ENCODE measurements at places on chromosomes 2 and 18.

- DNase-seq: no peak
Measured at GRCh38 chr2:147293991-147294824, 550.6 kb upstream of the ACVR2A start.

DNA sequence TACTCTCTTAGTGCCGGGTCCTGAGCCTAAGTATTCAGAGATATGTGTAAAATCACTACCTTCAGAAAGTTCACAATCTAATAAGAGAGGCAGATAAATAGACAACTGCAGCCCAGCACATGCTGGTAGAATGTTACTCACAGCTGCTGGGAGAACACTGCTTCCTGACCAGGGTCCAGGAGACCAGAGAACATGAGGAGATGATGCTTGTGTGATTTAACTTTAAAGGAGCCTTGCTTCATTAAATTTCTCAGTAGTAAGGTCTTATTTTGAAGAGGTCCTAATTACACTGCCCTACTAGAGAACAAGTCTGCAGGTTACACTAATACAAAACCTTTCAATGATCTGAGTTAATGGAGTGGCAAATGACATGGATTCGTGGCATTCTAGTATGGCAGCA lies 209.9 kb upstream of the TRIB2 start:
- no peak for DNase-seq

GRCh38 chr2:145845923-145846322 lies 1326.0 kb upstream of the ZEB2 start:
- no peak for DNase-seq

- DNase-seq: peak; percentile 11
Measured at GRCh38 chr2:230781130-230781797, 68.6 kb downstream of the CAB39 start.

GRCh38 chr2:127877626-127878025 lies 8.1 kb downstream of the AMMECR1L start:
- no peak for DNase-seq

DNA sequence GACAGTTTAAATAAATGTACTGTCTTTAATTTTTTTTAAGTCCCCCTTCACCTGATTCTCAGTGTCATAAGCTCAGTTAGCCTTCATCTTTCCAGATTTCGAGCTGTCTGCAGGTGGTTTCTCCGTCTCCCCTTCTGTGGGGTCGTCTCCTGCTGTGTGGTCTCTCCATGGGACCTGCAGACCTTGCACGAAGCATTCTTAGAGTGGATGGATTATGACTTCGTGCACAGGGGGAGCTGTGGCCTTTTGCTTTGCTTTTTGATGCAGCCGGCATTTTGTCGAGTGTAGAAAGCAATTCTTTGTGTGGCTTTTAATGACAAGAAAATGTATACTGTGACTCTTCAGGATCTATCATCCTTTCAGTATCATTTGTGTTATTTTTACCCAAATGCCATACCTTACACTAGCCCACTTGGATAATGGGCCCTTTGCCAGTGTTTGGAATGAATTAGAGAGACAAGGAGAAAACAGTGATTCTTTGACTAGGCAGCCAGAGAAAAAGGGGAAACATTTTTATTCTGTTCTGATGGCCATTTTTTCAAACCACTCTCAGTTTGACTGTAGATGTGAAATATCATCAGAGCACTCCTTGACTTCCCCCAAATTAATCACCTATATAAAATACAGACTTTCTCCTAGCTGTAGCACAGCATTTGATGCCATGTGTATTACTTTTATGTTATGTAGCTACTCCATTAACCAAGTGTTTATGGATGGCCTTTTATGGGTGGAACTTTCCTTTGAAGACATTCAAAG lies 54.3 kb downstream of the ITGA6 start:
- DNase-seq: no peak

GRCh38 chr2:176117162-176117822 lies 714 bp downstream of the HOXD10 start:
- DNase-seq: no peak
